ENCODE measurements at places on chromosomes 4 and X. TPM values are rescaled to one million over a fixed set of nuclear protein-coding genes. Genes with fewer than 3 reads are reported as not detected.

The RBMXL3 gene
- total RNA-seq: not detected

The RAB33A gene
- total RNA-seq: 0.17 TPM

The DNAAF6 gene
- total RNA-seq: not detected

DNA sequence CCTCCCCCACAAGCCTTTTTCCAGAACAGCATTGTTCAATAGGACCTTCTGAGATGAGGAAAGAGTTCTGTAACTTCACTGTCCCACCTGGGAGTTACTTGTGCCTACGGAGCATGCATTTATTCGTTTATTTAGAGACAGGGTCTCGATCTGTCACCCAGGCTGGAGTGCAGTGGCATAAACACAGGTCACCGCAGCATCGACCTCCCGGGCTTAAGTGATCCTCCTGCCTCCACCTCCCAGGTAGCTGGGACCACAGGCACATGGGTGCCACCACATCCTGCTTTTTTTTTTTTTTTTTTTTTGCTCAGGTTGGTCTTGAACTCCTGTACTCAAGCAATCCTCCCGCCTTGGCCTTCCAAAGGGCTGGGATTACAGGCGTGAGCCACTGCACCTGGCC lies 2.9 kb downstream of the MAP3K15 start:
- no peak for DNase-seq

GRCh38 chrX:119999087-119999634 lies 55.6 kb upstream of the NKAP start:
- DNase-seq: no peak

DNA sequence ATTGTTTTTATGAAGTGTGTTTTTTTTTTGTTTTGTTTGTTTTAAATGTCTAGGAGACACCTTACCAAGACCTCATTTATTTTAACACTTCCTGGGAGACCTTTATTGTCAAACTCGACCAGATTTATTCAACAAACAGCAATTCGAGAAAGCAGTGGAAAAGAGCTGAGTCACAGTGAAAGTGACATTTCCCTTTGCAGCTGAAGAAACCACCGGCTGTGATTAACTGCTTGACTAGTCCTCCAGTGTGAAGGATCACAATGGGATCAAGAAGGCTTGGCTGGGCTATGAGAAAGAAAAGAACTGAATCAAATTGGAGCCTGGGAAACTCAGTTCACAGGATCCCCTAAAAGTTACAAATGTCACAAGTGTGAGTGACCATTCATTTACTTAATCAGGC lies 11.9 kb upstream of the ADH7 start:
- DNase-seq: no peak

DNA sequence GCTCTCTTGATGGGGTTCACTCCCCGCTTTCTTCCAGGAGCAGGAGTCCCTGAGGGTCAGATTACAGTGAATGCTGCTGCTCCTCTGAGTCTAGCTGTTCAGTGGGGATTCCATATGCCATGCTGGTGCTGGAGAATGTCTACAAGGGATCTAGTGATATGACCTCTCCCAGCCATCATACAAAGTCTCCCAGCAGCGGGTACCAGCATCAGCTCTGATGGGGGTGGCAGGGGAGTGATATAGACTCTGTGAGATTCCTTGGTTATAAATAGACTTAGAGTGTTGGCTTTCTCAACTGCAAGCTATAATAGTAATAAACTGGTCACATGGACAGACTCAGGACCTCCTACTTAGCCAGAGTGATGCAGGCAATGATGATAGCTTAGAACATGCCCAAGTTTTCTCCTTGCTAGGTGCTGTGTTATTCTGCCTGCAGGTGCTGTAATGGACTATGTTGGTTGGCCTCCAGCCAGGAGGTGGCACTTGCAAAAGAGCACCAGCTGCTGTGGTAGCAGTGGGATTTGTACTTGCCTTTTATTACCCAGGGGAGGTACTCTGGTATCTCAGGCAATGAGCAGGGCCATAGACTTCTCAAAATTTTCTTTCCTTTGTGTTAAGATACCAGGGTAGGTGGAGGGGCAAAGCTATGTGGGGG lies 202.9 kb downstream of the CHIC1 start:
- no peak for DNase-seq

DNA sequence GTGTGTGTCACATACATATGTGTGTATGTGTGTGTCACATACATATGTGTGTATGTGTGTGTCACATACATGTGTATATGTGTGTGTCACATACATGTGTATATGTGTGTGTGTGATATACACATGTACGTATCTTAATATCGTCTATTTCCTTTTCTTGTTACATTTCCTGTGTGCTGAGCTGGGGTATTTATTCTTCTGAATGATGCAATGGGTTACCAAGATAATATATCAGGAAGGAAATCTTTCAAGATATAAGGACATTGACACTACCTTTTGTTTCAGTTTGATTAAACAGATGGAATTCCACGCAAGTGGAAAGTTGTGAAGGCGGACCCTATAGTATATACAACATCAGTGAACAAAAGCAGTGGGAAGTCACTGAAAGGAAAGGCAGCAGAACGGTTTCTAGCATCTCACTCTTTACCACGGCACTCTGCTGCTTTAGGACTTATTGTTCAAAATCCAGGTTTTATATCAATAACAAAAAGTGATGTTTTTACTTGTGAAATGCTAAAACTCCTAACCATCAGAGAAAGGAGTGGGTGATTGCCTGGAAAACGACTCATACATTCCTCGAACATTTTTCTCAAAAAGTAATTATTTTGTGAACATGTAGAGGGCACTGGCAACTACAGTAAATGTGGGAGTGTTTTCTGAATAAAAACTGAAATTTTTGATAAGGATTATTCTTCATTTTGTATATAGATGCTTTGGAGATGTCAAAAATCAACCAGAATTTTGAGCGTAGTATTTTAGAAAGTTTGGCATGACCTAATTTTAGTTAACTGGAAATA lies 43.1 kb upstream of the IL21 start:
- DNase-seq: no peak

GRCh38 chrX:9707306-9708033 lies 58.2 kb downstream of the GPR143 start:
- no peak for DNase-seq

- no peak for DNase-seq
Measured at GRCh38 chr4:38523054-38523453, 140.9 kb upstream of the KLF3 start.
